ENCODE measurements at places on chromosomes 3 and 15.

DNA sequence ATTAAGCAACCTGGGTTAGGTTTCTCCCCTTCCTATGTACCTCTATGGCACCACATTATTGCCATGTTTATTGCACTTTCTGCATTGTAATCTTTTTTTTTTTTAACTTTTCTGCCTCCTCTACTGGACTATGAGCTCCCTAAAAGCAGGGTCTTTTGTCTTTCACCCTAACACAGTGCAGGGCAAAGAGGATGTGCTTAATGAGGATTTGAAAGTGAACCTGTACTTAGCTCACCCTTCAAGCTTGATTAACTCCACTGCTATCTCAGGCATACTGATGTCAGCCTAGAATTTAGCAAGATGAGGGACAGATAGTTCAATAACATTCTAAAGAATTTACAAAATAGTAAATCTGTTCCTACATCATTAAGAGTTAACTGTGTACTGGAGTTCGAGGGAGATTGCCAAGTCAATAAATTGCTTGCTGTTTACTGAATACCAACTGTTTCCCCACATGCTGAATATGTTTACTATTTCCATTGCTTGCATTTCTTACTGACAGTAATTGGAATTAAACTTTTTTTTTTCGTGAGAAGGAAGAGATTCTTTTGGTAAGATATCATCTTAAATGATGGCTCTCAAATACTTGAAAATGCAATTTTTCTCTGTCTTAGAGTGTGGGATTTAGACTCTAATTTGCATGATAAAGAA lies 15.7 kb upstream of the PPARG start:
- DNase-seq = no peak

- no peak for DNase-seq
Observed at GRCh38 chr3:13160619-13161018, 87.4 kb upstream of the IQSEC1 start.

GRCh38 chr3:102104033-102104432 lies 254.7 kb downstream of the NFKBIZ start:
- DNase-seq = no peak

DNA sequence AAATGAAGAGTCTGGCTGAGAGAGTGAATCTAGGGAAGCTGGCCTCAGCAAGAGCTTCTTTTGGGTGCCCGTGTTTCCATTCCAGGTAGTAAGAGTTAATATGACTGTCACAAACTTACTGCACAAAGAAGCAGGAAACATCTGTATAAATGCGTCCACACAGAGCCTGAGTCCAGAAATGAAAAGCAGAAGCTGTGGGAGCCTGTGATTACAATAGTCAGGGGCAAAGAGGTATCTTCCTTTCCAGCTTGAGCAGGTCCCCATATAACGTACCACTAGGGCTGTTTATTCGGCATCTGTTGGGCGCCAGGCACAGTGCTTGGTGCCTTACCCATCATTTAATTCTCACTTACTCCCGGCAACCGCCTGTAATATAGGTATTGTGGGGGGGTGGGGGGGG lies 40.5 kb upstream of the B3GNT5 start:
- no peak for DNase-seq

DNA sequence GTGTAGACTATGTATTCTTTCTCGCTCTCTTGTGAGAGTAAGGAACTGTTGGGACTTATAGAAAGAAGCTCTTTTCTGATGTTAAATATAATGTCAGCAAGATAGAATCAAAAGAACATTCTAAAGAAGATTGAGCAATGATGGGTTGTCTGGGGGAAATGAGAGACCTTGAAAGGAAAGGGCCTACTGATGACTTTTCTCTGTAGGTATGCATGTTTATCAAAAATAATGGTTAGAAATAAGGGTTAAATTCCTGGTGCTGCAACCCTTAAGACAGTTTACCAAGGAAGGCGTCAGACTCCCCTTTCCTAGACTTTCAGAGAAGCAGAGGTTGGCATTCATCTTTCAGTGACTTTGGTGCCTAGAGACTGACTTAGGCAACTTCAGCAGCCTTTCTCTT lies 69.8 kb downstream of the GHSR start:
- no peak for DNase-seq

DNA sequence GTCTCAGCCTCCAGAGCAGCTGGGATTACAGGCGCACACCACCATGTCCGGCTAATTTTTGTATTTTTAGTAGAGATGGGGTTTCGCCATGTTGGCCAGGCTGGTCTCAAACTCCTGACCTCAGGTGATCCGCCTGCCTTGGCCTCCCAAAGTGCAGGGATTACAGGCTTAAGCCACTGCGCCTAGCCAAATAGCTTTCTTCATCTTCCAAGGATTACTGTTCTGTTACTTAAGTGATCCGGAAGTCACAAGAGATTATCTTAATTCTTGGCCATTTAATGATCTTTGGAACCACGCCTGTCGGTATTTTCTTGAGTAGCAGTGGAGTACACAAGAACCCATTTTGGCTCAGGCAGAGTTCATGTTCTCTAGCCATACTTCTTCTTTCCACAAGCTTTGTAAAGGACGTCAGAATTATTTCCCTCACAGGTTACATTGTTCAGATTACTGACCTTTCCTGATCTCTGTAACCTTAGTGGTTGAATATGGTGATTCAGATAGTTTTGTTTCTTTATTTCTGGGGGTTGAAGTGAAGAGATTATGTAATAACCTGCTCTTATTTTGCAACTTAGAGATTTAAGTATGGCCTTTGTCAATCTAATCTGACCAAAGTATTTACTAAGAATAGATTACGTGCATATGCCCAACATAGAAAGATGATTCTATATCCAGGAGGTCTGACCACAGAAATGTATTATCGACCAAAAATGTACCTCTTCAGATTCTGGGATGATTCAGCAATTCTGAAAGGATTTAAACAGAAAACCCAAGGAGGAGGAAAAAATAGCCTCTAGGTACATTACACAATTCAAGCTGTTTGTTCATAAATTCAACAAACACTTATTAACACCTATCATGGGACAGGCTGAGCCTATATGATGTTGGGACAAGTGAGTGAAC lies 132.2 kb downstream of the GREM1 start:
- DNase-seq = peak; percentile 76

DNA sequence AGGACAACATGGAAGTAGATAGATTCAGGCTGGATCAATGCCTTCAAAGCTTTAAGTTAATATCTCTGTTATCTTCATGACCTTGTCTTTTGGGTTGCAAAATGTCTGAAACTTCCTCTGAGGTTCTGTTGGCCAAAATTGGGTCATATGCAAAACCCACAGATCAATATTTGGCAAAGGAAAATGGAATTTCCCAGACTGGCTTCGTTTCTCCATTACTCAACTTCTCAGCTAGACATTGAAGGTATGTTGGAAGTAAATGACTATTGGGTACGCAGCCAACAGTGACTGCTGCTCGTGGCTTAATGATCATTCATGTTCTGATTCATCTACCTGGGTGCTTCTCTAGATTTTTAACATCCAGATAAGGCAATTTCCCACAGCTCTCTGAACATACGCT lies 675.4 kb upstream of the SGO1 start:
- no peak for DNase-seq

Data from astrocyte of the hippocampus (primary cell).